Astrocyte of the cerebellum (primary cell): ENCODE measurements at places on chromosomes 5 and 9.

DNA sequence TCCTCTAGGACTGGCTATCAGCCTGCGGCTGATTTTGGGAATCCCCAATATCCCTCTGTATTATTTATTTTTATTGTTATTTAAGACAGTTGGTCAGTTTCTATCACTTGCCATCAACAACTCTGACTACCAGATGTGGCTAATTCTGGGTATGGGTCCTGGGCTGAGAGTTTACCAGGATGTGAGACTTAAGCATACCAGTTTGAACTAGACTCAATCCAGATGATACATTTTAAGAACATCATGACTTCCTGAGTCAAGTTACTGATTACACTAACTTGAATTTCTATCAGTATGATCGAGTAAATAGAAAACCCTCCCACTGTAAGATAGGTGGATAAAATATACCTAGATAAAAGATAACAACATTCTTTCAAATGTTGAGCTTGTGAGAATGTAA, 634.0 kb downstream of the MAT2B start:
- DNase-seq: no peak

- DNase-seq: peak; percentile 2
Observed at GRCh38 chr5:115262011-115262320, 711 bp downstream of the PGGT1B start.

DNA sequence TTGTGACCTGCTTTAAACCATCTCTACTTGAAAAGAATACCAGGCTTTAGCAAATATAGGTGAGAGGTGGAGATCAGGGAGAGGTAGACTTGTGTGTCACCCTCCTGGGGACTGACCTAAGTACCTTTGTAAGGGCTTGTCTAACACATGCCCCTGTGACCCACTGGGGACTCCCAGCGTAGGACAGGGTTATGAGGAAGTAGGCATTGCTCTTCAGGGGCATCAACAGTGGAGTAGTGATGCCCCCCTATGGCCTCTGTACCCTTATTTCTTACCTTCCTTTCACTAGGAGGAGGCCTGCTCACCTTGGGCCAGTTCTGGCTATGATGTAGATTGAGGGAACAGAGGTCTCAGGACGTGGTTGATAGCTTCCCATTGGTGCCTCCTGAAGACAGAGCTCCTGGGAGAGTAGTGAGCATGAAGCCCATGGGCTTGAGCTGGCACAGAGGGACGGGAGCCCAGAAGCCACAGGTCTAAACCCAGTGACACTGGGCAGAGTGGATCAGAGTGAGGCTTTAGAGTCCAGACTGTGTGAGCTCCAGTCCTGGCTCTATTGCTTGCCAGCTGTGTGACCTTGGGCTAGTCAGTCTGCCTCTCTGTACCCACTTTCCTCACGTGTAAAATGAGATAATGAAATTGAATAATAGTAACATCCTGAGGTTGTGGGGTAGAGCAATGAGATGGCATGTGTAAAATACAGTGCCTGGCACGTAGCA, 191.7 kb downstream of the AOPEP start:
- no peak for DNase-seq

DNA sequence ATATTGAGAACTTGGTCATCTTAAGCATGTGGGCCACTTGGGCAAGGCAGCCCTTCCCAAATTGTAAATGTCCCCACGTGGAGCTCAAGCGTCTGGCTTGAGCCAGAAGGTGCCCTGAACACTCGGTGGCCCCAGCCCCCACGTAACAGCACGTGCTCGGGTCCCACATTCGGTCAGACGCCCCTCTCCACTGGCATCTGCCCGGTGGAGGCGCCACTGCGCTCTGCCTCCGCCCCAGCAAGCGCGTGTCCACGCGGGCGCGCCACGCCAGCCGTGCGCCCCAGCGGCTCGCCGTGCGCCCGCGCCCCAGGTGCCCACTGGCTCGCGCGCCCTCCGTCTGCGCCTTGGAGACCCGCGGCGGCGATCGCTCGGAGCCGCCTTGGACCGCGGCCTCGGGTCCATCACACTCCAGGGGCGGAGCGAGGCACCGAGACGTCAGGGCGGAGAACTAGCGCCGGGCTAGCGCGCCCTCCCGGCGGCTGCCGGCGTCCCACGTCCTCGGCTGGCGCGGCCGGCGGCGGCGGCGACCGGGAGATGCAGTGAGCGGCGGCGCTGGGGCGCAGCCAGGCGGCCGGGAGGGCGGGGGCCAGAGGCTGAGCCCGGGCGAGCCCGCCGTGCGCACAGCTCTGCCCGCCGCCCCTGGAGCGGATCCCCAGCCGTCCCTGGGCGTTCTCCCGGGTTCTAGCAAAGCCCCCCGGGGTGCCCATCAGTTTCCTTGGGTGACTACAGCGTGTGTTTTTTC, at the start of gene PALM2AKAP2:
Gene PALM2AKAP2 (plus strand): TSS at position 488 of the 742 bp plus-strand sequence. CDS start 291 bp downstream, outside the sequence.
- DNase-seq: no peak

- no peak for DNase-seq
Observed at GRCh38 chr5:118440496-118440895, 547.9 kb downstream of the DTWD2 start.
